ENCODE measurements at places on chromosomes 4 and X.

DNA sequence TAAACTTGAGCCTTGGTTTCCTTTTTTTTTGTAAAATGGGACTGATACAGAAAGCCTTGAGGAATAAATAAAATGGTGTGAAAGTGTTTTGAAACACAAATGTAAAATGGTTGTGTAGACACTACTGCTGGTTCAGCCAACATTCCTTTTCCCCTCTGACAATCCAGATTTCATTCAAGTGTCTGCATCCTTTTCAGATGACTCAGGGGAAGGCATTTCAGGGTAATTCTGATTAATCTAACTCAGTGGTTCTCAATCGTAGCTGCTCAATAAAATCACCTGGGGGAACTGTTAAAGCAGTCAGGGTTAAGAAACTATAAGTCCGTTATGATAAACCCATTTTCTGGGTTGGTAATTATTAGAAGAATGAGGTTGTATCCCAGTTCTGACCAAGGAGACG is 4.6 kb downstream of the ARHGAP10 start:
- DNase-seq: no peak

DNA sequence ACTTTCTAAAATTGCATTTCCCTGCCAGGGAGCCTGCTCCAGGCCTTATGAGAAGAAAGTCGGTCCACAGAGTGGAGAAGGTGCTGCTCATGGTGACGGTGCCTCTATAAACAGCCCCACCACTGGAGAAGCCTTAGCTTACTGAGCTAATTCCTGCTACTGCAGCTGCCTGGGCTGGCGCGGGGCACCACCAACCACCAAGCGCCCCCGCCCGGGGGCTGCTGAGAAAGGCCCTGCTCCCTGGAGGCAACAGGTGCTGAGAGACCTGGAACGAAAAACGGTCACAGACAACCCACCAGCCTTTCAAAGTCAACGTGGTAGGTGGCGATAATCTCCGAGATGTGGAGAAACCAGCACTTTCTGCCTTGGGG is 2.9 kb downstream of the HCFC1 start:
- DNase-seq: no peak

DNA sequence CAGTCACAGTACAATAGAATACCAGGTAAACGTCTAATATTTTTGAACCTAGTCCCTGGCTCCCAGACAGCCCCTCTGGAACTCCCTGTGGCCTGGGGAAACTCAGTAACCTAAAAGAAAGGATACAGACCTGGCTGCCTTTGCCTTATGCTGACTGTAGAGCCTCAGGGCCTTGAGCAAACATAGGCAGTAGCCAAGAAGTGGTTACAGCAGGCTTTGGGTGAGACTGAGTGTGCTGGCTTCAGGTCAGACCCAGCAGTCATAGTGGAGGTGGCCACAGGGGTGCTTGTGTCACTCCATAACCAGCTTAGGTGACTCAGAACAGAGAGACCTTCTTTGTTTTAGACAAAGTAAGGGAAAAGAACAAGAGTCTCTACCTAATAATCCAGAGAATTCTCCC is 141.8 kb upstream of the PRDX4 start:
- no peak for DNase-seq

DNA sequence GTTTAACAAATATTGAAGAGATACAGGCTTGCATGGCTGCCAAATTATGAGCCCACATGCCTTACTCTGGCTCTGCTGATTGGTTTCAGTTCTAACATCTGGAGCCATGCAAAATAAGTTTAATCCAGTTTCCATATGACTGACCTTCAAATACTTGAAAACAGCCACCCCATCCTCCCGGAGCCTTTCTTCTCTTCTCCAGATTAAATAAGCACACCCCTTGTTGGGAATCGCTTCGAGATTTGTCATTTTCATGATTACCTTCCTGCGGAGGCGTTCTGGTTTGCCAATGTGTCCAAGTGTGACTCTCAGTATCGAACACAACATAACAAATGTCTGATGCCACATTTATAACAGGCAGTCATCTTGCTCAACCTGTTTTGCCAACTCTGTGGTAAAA is 101.6 kb upstream of the JADE1 start:
- DNase-seq: no peak
